D721Med (cell line): ENCODE measurements at places on chromosomes 12 and 14.

DNA sequence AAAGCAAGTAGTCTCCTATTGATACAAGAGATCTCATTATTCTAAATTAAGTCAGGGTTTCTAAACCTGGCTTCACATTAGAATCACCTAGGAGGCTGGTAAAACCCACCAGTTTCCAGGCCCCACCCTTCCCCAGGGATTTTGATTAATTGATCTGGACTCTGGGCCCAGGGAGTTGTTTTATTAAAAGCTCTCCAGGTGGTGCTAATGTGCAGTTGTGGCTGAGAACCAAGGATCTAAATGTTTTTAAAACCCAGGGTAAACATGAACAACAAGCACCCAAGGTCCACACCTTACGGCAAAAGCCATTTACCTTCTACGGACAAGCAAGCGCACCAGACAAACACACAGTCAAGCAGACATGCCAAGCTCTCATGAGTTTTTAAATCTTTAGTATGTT lies 73.9 kb downstream of the SLC2A13 start:
- no peak for DNase-seq

DNA sequence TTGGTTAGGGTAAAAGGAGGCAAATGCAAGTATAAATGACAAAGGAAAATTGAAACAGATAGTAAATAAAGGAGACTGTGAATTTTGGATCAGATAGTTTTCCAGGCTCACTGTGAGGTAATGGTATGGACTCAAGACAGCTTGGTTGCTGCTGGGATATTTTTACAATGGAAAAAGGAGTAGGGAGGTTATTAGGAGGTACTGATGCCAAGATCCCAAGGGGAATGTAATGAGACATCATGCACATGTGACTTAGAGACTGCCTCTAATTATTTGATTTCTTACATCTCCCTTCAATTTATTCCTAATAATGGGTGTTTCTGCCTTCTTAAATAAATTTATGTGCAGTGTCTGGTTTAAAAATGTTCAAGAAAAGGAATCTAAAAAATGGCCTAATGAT lies 56.9 kb downstream of the TAOK3 start:
- no peak for DNase-seq

DNA sequence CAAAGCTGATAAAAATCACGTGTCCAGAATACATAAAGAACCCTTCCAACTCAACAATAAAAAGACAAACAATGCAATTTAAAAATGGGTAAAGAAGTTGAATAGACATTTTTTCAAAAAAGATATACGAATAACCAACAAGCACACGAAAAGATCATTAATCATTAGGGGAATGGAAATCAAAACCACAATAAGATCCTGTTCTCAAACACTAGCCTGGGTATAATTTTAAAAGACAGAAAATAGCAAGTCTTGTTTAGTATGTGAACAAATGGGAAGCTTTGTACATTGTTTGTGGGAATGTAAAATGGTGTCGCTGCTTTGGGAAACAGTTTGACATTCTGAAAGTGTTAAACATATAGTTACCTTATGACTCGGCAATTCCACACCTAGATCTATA lies 86.3 kb upstream of the LMNTD1 start:
- no peak for DNase-seq

GRCh38 chr14:75220156-75220555 lies 43.7 kb upstream of the TMED10 start:
- DNase-seq = no peak

- no peak for DNase-seq
These were observed 9.3 kb downstream of the ZC3H14 start for GRCh38 chr14:88572117-88572516.
